ENCODE measurements at places on chromosomes 1 and 21. TPM values are rescaled to one million over a fixed set of nuclear protein-coding genes. Genes with fewer than 3 reads are reported as not detected.

RYR2 gene
- 0.43 TPM for total RNA-seq

AQP10 gene
- total RNA-seq = 0.13 TPM

SPATA46 gene
- total RNA-seq = not detected

SNRPE gene
- 50.9 TPM for total RNA-seq

MSH4 gene
- 0.13 TPM for total RNA-seq

SPAG17 gene
- 5.0 TPM for total RNA-seq

SLC6A17 gene
- total RNA-seq = 0.22 TPM

KRTAP24-1 gene
- not detected for total RNA-seq

PAPPA2 gene
- 2.1 TPM for total RNA-seq

RHD gene
- not detected for total RNA-seq

IVL gene
- not detected for total RNA-seq

ANXA9 gene
- 0.39 TPM for total RNA-seq

SYNC gene
- total RNA-seq = 116 TPM

TRIM63 gene
- total RNA-seq = not detected

DNALI1 gene
- 8.1 TPM for total RNA-seq

RASAL2 gene
- 45.2 TPM for total RNA-seq

NTNG1 gene
- 2.7 TPM for total RNA-seq

SLC1A7 gene
- total RNA-seq = under 0.01 TPM

ARHGEF16 gene
- 0.11 TPM for total RNA-seq

S100A8 gene
- total RNA-seq = not detected

FCN3 gene
- not detected for total RNA-seq

GNAT2 gene
- total RNA-seq = 0.22 TPM

DNAJC6 gene
- total RNA-seq = 2.5 TPM

IL10 gene
- 0.26 TPM for total RNA-seq

ICOSLG gene
- under 0.01 TPM for total RNA-seq

IL22RA1 gene
- 0.11 TPM for total RNA-seq

GPR3 gene
- under 0.01 TPM for total RNA-seq

KIF14 gene
- total RNA-seq = 4.3 TPM

CHIA gene
- total RNA-seq = not detected

EIF3I gene
- 261 TPM for total RNA-seq

RIIAD1 gene
- not detected for total RNA-seq

VWA5B1 gene
- total RNA-seq = not detected

ACKR1 gene
- not detected for total RNA-seq

NUF2 gene
- 7.6 TPM for total RNA-seq

RALGPS2 gene
- 55.4 TPM for total RNA-seq

SLAMF9 gene
- 0.86 TPM for total RNA-seq

TCHH gene
- not detected for total RNA-seq

WNT2B gene
- 1.2 TPM for total RNA-seq

ENAH gene
- total RNA-seq = 1,043 TPM

MEX3A gene
- 1.1 TPM for total RNA-seq

LDLRAD1 gene
- total RNA-seq = not detected

All from articular chondrocyte of knee joint (primary cell).